ENCODE measurements at places on chromosomes 1 and 21. TPM values are rescaled to one million over a fixed set of nuclear protein-coding genes. Genes with fewer than 3 reads are reported as not detected.

- DNase-seq: no peak
These were observed 57.1 kb upstream of the COL18A1 start for GRCh38 chr21:45347712-45348499.

DNA sequence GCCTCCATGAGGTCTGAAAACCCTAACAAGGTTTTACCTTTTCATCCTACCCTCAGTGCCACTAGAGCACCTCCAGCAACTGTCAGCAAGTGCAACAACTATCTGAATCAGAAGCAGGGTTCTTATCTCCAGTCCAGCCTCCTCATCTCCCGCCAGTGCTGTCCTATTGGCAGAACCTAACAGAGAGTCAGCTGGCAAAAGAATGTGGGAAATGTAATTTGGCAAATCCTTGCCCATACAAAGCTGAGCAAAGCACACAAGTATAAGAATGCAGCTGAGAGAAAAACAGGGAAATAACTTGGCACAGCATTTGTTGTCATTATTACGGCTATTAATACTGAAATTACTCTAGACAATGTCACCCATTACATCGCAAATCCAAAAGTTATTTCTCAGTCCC lies 124.2 kb downstream of the ATP6V1G3 start:
- no peak for DNase-seq

DNA sequence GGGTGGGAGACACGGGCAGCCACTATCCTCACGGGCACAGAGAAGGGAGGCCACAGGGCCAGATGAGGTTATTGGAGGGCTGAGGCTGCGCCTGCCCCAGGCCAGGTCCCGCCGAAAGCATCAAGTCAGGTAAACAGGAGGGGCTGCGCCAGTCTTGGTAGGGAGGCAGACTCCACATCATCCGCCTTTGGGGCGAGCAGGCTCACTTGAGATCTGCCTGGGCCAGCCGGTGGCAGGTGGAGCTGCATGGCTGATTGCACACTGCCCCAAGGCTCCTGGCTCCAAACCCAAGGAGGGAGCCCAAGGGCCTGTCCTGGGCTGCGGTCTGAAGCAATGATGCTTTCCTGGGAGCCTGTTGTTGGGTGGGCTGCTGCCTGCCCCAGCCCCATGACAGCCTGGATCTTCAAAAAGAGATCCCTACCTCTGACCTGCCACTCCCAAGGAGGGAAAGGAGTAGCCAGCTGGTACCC lies 4.6 kb downstream of the SMIM1 start:
- DNase-seq: no peak

GRCh38 chr1:245683676-245684075 lies 528.9 kb downstream of the KIF26B start:
- DNase-seq: no peak

DNA sequence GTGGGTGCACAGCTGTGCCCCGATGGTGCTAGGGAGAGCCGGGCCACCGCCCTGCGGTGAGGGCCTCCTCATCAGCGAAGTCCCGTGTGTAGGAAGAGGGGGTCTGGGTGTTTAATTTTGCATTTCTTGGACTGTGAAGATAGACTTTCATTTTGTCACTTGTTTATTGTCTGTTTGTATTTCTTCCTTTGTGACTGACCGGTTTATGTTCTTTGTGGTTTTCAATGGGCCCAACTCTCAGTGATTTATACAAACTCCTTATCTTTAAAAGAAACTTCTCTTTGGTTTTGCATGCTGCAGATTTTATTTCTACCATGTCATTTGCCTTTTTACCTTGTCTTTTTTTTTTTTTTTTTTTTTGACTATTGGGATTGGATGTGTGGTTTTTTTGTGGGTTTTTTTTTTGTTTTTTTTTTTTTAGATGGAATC lies 65.1 kb downstream of the COL18A1 start:
- DNase-seq: peak; percentile 70

- no peak for DNase-seq
These were observed 14.6 kb upstream of the TTC4 start for GRCh38 chr1:54701066-54701465.

- DNase-seq: no peak
These were observed 31.4 kb upstream of the DENND1B start for GRCh38 chr1:197806718-197807117.

- no peak for DNase-seq
These were observed 100.2 kb downstream of the DPYD start for GRCh38 chr1:97820470-97821188.

GRCh38 chr1:233269656-233270055 lies 25.9 kb downstream of the PCNX2 start:
- DNase-seq: no peak

GRCh38 chr1:91201694-91202093 lies 179.9 kb upstream of the ZNF644 start:
- DNase-seq: no peak

GRCh38 chr1:204990059-204990664 lies 52.9 kb upstream of the CNTN2 start:
- no peak for DNase-seq

GRCh38 chr1:166908942-166909341 lies 32.9 kb upstream of the TADA1 start:
- DNase-seq: no peak

DNA sequence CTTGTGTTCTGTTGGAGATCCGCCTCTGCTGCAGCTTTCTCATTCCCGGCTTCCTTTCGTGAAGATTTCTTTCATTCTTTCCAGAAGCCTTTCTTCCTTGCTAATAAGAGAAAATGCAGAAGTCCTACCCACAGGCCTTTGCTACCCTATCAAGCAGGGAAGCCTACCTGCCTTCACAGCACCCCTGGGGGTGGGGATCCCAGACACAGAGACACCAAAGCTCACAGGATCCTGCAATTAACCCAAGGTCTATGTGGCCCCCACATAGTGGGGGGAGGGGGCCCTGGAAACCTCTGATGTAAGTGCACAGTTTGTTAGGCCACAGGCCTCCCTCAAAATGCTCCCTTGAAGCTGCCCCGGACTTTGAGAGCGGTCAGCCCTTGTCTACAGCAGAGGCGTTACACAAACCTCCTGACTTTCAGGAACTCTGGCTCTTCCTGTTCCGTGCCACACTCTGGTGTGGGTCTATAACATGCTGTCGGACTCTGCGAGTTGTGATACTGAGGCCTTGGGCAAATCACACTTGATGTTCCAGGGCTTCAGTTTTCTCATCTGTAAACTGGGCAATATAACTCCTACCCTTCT lies 31.2 kb downstream of the NKAIN1 start:
- no peak for DNase-seq

- no peak for DNase-seq
These were observed 4.4 kb downstream of the PCAT6 start for GRCh38 chr1:202815120-202815519.

DNA sequence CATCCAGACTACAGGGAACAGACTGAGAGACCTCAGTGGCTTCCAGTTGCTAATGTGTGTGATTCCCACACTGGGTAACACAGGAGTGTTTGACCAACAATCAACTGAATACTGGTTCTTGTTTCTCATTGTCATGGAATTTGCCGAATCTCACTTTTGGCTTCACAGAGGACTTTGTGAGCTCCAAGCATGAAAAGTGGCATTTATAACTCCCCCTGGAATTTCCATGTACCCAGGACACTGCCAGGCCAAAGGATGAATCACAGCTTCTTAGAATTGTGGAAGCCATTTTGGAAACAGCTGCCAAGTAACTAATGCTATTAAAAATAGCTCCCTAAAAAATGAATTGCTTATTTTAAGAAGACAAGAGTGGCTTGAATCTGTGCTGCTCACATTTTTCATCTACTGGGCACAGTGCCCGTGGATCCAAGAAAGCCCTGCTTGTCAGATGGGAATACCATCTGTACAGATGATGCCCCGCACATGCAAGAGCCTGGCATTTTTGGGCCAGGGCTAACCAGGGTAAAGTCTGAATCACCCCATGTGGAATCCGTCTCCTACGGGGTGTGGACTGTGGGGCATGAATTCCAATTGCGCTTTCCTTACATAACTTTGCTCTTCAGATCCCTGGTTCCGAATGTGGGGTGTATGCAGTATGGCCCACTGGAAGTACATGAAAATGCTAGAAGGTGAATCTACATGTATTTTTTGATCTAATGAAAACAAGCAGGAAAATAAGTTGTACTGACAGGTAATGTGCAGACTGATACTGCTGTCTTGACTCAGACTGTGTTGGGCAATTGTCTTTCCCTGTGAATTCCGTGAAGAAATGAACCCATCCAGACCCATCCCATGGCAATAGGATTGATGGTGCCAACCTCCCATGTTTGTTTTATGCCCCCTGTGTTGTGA lies 487.3 kb downstream of the SIPA1L2 start:
- peak; percentile 84 for DNase-seq

DNA sequence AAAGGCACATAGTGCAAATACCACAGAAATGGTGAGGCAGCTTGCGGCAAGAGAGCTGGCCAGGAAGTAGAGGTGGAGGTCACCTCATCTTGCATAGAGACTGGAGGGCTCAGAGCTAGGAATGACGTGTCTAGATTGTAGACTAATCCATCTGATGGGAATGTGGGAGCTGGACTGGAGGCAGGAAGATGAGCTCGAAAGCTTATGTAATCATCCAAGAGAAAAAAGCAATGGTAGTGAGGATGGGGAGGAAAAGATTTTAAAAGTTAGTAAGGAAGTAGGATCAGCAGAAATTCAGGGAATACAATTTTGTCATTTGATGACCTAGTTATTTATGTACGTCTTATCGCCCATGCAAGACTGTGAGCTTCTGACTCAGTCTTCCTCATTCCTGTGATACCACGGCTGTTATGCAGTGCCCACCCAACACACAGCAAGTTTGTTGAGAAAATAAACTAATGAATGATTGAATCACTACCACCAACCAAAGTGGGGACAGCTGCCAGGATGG lies 123.9 kb downstream of the RRAGC start:
- no peak for DNase-seq

GRCh38 chr1:167755654-167756053 lies 33.9 kb downstream of the MPZL1 start:
- no peak for DNase-seq

DNA sequence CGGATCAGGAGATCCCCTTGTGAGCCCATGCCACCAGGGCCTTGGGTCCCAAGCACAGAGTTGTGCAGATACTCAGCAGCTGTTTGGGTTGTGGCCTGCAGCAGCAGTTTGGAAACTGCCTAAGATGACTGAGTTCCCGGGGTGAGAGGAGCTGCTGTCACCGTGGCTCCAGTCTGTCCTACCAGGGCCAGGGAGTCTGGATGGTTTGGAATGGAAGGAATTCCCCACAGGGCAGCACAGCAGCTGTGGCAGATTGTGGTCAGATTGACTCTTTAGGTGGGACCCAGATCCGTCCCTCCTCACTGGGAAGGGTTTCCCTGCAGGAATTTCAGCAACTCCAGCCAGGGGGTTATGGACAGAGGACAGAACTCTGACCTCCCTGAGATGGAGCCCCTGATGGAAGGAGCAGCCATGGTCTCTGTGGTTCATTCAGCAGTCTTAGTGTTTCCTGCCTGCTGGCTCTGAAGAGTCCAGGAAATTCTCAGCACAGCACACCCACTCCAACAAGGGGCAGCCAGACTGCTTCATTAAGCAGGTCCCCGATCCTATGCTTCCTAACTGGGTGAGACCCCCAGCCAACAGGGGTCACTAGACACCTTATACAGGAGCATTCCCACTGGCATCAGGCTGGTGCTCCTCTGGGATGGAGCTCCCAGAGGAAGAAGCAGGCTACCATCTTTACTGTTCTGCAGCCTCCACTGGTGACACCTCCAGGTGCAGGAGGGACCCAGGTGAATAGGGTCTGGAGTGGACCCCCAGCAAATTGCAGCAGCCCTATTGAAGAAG lies 51.5 kb upstream of the TNFSF4 start:
- no peak for DNase-seq

DNA sequence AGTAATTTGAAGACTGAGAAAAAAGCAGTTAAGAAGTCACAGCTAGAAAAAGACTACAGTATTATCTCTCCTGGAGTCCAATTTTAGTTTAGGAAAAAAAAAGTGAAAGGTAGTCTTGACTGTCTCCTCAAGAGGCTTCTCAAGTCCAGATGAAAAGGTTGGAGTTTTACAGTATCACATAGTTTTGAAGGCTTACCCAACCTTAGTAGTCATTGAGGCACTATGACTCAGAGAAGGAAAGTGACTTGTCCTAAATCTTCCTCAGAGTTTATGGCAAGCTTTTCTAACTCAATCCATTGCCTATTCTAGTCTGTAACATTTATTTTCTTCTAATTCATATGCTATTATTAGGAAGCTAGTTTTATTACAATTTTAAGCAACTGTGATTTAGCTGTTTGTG lies 174.9 kb downstream of the DPYD start:
- no peak for DNase-seq

- peak; percentile 24 for DNase-seq
These were observed 44.0 kb downstream of the IGSF21 start for GRCh38 chr1:18151436-18152122.

DNA sequence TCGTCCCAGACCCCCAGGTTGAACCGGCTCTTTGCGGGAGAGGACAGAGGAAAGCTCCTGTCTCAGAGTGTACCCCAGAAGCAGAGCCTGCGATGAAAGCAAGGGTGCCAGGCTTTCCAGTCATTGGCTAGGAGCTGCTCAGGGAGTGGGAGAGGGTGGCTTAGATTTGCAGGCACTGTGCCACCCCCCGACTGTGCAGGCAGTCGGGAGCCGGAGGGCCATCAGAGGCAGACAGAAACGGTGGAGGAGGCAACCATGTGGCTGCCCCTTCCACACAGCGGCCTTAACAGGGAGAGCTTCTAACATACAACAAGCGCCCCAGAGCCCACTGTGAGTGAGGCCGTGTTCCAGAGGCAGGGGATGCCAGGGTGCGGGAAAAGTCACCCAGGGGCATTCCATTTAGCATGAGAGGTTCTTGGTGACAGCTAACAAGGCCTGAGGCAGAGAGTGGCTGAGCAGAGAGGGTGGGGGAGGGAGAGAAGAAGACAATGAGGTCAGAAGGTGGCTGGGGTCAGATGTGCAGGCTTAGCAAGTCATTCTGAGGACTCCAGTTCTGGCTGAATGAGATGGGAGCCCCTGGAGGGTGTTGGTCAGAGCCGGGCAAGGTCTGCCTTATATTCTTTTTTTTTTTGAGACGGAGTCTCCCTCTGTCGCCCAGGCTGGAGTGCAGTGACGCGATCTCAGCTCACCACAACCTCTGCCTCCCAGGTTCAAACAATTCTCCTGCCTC lies 9.5 kb upstream of the C1orf167 start:
- DNase-seq: no peak

- DNase-seq: no peak
These were observed 12.8 kb downstream of the MED18 start for GRCh38 chr1:28341591-28341990.

GRCh38 chr1:92964316-92964715 lies 3.1 kb upstream of the DIPK1A start:
- DNase-seq: no peak

DNA sequence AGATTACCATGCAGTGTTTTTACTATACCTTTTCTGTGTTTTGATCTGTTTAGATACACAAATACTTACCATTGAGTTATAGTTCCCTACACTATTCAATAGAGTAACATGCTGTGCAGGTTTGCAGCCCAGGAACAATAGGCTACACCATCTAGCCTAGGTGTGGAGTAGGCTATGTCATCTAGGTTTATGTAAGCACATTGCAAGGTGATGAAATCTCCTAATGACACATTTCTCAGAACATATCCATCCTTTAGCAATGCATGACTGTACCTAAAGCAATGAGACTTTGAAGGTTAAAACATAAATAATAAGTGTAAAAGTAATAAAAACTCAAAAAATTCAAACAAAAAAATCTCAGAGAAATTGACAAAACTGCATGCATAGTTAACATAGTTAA lies 358.6 kb downstream of the USH2A start:
- DNase-seq: no peak

DVL1 gene
- 53.7 TPM for total RNA-seq

LAD1 gene
- not detected for total RNA-seq

ADAMTS4 gene
- 207 TPM for total RNA-seq

IL19 gene
- not detected for total RNA-seq

FYB2 gene
- total RNA-seq: not detected

ATP6V0B gene
- 79.8 TPM for total RNA-seq

OR2T11 gene
- total RNA-seq: not detected

LCK gene
- total RNA-seq: 4.6 TPM

HSF2BP gene
- total RNA-seq: not detected

SPRR1B gene
- not detected for total RNA-seq

LMX1A gene
- total RNA-seq: not detected
